ENCODE measurements at places on chromosomes 4 and X.

- DNase-seq = no peak
Measured at GRCh38 chrX:44456685-44457084, 86.0 kb downstream of the FUNDC1 start.

GRCh38 chr4:47647544-47647943, 162.5 kb downstream of the ATP10D start:
- no peak for DNase-seq

DNA sequence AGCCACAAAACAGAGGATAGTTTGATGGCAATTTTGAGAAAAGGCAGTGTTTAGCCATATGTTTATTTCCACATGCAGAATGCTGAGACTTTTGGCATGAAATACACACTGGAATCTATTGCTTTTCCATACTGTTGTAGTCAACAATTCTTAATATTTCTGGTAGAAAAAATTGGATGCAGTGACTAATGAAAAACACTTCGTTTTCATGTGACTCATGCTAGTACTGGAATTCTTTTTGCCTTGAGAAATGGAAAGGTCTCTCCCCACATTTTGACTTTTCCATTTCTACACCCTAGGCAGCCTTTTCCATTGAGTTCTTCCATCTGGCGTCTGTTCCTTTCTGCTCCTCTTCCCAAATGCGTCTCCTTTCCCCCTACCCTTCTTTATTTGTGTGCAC, 425.2 kb upstream of the FTHL17 start:
- DNase-seq = no peak

- DNase-seq = no peak
Measured at GRCh38 chr4:168879188-168879587, 130.9 kb downstream of the CBR4 start.

- DNase-seq = no peak
Measured at GRCh38 chr4:15021311-15021710, 19.0 kb downstream of the CPEB2 start.

- DNase-seq = no peak
Measured at GRCh38 chr4:54879576-54879975, 221.8 kb downstream of the KIT start.

DNA sequence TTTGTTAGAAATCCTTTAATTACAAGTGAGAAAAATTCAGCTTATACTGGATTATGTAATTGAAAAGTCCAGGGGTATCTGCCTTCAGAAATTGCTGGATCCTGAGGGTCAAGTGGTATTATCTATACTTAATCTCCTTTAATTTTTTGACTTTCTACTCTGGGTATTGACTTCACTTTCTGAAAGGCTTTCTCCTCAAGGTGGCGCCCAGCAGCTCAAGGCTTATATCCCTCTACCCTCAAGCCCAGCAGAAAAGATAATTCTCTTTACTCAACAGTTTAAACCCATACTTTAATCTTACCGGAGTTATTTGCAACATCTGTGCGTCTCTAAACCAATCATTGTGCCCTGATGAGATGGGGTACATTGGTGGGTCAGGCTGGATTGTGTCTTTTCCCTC, 129.5 kb downstream of the LARP7 start:
- peak; percentile 14 for DNase-seq

- no peak for DNase-seq
Measured at GRCh38 chr4:160175064-160175643, 1072.3 kb downstream of the RAPGEF2 start.

GRCh38 chr4:84235126-84235944, 263.8 kb downstream of the NKX6-1 start:
- no peak for DNase-seq

- no peak for DNase-seq
Measured at GRCh38 chrX:71487814-71488213, 45.1 kb upstream of the OGT start.

DNA sequence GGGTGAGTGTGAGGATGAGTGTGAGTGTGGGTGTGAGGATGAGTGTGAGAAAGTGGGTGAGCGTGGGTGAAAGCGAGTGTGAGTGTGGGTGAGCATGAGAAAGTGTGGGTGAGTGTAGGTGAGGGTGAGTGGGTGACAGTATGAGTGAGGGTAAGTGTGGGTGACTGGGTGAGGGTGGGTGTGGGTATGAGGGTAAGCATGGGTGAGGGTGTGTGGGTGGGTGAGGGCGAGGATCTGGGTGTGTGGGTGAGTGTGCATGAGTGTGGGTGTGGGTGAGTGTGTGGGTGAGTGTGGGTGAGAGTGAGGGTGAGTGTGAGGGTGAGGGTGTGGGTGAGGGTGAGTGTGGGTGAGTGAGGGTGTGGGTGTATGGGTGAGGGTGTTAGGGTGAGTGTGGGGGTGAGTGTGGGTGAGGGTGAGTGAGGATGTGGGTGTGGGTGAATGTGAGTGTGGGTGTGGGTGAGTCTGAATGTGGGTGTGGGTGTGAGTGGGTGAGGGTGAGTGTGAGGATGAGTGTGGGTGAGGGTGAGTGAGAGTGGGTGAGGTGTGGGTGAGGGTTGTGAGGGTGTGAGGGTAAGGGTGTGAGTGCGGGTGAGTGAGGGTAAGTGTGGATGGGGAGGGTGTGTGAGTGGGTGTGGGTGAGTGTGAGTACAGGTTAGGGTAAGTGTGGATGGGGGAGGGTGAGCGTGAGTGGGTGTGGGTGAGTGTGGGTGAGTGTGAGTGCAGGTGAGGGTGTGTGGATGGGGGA, 48.9 kb downstream of the ING2 start:
- no peak for DNase-seq

- DNase-seq = no peak
Measured at GRCh38 chrX:31506928-31507327, 435.1 kb upstream of the FTHL17 start.
